ENCODE measurements at places on chromosomes 7 and 10.

DNA sequence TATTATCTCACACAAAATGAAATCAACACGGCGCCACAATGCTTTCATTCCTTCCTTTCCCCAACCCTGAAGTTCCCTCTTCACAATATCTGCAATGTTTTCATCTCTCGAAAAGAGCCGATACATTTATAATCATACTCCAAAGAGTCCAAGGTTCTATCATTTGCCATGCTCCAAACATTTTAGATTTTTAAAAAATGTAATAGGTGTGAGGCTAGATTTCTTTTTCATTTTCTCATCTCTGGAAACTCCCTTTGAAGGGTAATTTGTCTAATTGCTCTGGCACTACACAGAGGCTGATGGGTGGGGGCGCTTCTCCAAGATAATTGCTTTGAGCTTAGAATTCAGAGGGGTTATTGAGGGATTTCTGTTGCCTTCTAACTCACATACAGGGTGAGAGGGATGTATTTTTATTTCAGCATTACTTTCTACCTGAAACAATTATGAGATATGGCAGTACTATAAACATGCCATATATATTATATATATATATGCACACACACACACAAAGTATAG, 4.9 kb downstream of the DLX5 start:
- H3K27me3 ChIP-seq, result peaks cover 63% of the 10 kb centered on the region
- no peak for DNase-seq
- no peaks in the 10 kb centered on the region for H3K36me3 ChIP-seq
- H3K4me1 ChIP-seq, result peaks cover 2% of the 10 kb centered on the region

- no peak overlapping the region for H3K27ac ChIP-seq
- no peaks in the 10 kb centered on the region for H3K36me3 ChIP-seq
- H3K27me3 ChIP-seq, result peaks cover 2% of the 10 kb centered on the region
- no peaks in the 10 kb centered on the region for H3K4me1 ChIP-seq
Measured at GRCh38 chr10:71582506-71583475, 136.8 kb downstream of the C10orf105 start.

- H3K27me3 ChIP-seq, result no peaks in the 10 kb centered on the region
Measured at GRCh38 chr7:142511801-142512200, 237.5 kb upstream of the PRSS1 start.

- H3K4me3 ChIP-seq, result no peak overlapping the region
- no peaks in the 10 kb centered on the region for H3K4me1 ChIP-seq
- H3K27me3 ChIP-seq, result no peaks in the 10 kb centered on the region
- H3K27ac ChIP-seq, result no peak overlapping the region
Measured at GRCh38 chr10:75335983-75336382, 65.6 kb downstream of the ZNF503 start.

DNA sequence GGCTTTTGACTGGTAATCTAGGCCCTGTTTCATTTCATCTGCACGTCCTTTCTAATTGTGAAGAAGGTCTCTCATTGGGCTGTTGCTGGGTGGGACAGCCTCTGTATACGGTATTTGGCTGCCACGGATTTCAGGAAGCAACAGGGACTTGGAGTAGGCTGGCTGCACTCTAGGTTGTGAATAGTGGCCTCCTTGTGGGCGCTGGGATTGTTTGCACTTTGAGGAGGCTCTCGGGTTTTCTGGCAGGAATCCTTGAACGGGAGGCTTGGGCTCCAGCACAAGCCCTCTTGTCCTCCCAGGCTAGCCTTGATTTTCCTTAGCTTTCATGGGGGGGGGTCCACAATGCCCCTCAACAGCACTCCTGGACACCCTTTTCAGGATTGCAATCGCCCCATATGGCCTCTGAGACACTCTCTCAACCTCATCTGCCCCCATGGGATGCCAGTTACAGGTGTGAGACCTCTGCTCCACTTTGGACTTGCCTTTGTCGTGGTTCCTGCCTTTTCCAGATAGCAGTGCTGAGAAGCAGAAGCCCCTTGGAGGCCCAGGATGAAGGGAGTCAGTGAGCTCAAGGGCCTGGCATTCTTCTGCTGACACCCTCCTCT, 33.9 kb upstream of the ZNF273 start:
- H3K27me3 ChIP-seq, result no peaks in the 10 kb centered on the region
- no peak for DNase-seq
- H3K4me1 ChIP-seq, result no peaks in the 10 kb centered on the region
- no peaks in the 10 kb centered on the region for H3K36me3 ChIP-seq
- no peak overlapping the region for H3K27ac ChIP-seq

DNA sequence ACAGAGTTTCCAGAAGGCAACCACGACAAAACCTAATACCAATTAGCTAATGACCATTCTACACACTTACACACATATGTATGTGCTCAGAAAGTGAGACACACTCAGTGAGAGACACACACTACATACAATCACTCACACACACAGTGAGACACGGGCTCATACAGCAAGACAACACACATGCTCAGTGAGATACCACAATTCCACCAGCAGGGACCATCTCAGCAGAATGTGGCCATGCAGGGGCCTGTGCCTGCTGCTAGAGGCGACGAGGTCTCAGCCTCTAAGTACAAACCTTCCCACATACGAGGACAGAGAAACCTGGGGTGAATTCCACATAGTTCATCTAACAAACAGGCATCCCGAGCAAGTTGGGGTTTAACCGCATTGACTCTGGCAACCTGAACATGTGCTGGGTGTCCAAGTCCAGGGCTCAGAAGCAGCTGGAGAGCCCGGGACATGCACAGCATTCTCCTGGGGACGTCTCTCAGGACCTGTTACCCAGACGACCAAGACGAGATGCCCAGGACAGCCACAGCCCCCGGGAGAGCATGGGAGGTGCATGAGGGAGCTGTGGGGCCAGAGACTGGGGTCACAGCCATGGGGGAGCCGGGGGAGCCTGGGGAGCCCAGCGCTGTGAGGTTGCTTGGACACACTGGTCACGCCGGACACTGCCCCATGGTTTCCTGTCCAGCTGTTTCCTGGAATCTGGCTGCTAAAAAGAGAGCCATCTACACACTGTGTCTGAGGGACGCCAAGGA, 523.6 kb downstream of the PTPRN2 start:
- no peaks in the 10 kb centered on the region for H3K27me3 ChIP-seq
- no peak overlapping the region for H3K27ac ChIP-seq
- no peaks in the 10 kb centered on the region for H3K36me3 ChIP-seq
- H3K4me3 ChIP-seq, result no peak overlapping the region
- no peaks in the 10 kb centered on the region for H3K4me1 ChIP-seq
- DNase-seq, result no peak

DNA sequence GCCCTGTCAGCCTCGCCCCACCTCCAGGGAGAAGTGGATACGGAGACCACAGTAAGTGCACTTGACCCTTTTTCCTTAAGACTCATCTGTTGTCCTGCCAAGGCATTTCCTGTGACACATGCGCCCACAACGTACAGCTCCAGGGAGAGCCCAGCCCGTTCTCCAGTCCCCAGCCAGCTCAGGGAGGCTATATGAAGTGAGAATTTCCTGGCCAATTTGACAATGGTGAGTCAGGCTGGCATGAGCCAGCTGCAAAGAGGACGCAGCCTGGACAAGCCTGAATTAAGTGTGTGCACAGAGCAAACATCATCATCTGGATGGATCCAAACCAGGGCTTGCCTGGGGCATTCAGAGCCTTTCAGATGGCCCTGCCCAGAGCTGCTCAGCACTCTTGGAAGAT, 244.8 kb downstream of the KCNMA1 start:
- H3K27ac ChIP-seq, result no peak overlapping the region
- H3K4me3 ChIP-seq, result no peak overlapping the region
- no peak for DNase-seq
- H3K4me1 ChIP-seq, result no peaks in the 10 kb centered on the region
- H3K36me3 ChIP-seq, result no peaks in the 10 kb centered on the region
